ENCODE measurements at places on chromosomes 1 and 21. TPM values are rescaled to one million over a fixed set of nuclear protein-coding genes. Genes with fewer than 3 reads are reported as not detected.

GRCh38 chr1:171769754-171770153, 11.7 kb upstream of the METTL13 start:
- ATAC-seq: no peak

The OR2T29 gene
- not detected for total RNA-seq

DNA sequence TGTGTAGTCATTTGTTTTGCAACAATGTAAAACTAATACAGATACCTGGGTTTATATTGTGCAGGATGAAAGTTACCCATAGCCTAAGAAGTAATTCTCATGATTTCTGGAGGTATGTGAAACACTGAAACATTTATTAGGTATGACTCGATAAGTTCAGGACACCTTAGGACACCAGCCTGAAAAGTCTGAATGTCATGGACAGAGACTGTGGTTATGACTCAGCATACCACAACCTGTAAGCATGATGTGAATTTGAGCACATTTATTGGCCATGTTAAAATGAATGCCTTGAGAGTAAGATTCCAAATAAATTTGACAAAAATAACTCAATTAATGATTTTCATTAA, 1471.7 kb upstream of the B3GALT2 start:
- no peak for ATAC-seq

DNA sequence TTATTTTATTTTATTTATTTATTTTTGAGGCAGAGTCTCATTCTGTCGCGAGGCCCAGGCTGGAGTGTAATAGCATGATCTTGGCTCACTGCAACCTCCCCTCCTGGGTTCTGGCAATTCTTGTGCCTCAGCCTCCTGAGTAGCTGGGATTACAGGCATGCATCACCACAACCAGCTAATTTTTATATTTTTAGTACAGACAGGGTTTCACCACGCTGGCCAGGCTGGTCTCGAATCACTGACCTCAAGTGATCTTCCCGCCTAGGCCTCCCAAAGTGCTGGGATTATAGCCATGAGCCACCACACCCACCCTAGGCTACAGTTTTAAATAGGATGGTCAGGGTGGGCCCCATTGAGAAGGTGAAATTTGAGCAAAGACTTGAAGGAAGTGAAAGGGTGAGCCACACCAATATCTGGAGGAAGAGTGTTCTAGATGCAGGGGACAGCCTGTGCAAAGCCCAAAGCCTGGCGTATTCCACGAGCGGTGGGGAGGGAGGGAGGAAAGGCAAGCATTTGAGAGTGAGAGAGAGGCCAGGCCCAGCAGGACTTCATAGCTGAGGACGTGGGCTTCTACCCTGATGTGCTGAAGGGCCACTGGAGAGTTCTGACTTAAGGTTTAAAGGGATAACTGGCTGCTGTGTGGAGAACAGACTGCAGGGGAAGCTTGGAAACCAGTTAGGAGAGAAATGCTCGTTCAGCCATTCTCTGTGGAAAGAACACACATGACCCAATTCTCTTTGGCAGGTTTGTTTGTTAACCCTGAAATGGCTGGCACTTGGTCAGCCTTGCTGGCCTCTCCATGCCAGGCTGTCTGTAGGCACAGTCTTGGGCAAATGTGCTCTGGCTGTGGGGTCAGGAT, 62.6 kb upstream of the FAM20B start:
- ATAC-seq: no peak

DNA sequence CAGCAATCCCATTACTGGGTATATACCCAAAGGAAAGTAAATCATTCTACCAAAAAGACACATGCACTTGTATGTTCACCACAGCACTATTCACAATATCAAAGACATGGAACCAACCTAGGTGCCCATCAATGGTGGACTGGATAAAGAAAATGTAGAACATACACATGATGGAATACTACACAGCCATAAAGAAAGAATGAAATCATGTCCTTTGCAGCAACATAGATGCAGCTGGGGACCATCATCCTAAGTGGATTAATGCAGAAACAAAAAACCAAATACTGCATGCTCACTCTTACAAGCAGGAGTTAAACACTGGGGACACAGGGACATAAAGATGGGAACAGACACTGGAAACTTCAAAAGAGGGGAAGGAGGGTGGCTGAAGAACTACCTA, 8.7 kb downstream of the ANP32E start:
- no peak for ATAC-seq

The TMEM9 gene
- total RNA-seq: 28.2 TPM

- ATAC-seq: no peak
Observed at GRCh38 chr1:210340311-210340710, 11.6 kb downstream of the HHAT start.

The VWA5B1 gene
- total RNA-seq: not detected

DNA sequence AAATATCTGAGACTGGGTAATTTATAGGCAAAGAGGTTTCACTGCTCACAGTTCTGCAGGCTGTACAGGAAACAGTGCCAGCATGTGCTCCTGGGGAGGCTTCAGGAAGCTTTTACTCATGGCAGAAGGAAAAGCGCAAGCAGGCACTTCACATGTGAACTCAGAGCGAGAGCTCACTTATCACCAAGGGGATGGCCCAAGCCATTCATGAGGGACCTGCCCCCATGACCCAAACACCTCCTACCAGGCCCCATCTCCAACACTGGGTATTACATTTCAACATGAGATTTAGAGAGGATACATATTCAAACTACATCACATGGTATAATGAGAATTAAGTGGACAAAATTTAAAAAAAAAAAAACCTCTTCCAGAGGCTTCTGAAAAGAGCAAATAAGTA, 13.7 kb downstream of the WASF2 start:
- ATAC-seq: no peak

DNA sequence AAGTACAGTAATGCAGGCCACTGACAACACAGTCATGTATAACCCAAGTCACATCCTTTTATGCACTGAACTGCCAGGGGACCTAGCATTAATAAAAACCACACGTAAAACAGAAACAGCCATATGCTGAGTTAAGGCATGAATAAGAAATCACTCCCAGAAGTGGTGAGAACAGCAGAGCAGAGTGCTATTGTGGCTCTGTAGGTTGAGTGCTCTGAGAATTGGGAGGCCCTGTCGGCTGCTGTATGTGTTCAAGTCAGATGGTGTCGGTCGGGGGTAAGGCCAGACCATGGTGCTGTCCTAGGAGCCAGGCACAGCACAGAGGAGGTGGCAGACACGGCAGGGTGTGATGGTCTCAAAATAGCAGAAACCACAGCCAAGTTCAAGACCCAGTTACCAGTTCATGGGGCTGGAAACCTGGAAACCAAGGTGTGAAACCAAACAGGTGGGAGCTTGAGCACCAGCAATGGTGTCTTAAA, 126.6 kb upstream of the COA6 start:
- ATAC-seq: no peak

DNA sequence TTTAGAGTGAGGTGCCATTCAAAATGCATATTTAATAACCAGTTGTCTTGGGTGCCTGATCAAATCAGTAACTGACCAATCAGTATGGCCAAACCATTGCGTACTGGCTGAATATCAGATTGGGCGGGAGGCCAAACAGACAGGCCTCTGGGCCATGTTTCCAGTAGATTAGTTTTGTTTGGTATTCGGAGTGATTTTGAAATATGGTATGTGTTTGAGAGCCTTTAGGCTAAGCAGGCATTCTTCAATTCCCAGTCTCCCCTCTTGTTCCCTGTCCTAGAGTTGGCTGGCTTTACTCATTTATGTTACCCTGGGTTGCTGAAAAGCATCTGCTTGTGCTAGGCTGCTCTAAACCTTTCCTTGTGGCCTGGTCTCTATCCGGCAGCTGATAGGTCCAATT, 80.1 kb downstream of the BACH1 start:
- no peak for ATAC-seq

The CACHD1 gene
- 2.8 TPM for total RNA-seq

DNA sequence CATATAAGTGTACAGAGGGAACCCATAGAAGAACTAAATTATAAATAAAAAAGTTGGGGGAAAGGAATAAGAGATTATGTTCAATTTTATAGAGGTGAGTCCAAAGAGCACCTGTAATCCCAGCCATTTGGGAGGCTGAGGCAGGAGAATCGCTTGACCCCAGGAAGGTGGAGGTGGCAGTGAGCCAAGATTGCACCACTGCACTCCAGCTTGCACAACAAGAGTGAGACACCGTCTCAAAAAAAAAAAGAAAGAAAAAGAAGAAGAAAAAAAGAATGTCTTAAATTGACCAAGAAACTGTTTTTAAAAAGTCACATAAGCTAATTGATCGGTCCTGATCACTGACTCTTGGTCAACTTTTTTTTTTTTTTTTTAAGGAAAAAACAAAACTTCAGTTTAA, 19.1 kb upstream of the ATF3 start:
- no peak for ATAC-seq

GRCh38 chr1:3551290-3551678, 60.0 kb downstream of the MEGF6 start:
- ATAC-seq: no peak

The ACTL8 gene
- total RNA-seq: 0.20 TPM

The OR2T35 gene
- not detected for total RNA-seq

GRCh38 chr1:10670190-10670589, 126.3 kb downstream of the CASZ1 start:
- no peak for ATAC-seq

- ATAC-seq: peak; percentile 68
Observed at GRCh38 chr1:60573121-60573520, 499.6 kb upstream of the C1orf87 start.

The TNFRSF14 gene
- 12.0 TPM for total RNA-seq

DNA sequence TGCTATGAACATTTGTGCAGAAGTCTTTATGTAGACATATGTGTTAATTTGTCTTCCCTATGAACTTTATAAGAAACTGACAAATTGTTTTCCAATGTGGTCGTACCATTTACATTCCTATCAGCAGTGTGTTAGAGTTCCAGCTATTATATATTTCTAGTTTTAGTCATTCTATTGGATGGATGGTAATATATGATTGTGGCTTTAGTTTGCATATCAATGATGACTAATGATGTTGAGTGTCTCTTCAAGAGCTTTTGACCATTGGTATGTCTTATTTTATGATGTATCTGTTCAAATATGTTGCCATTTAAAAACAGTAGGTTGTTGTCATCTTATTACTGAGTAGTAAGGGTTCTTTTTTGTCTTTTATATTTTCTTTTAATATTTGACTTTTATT, 16.2 kb upstream of the ZNF326 start:
- no peak for ATAC-seq

DNA sequence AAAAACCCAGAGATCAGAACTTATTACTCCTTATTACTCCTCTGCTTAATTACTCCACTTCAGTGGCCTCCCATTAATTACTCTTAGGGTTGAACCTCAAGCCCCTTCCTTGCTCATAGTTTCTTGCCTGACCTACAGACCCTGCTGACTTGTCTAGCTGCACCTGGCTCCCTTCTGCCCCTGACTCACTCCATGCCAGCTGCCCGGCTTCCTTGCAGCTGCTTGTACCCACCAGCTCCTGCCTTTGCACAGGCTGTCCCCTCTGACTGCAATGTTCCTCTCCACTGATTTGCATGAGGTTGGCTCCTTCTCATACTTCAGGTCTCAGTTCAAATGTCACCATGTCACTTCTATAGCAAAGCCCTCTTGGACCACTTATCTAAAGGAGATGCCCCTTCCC, 1.9 kb upstream of the PTPRU start:
- no peak for ATAC-seq

- no peak for ATAC-seq
Observed at GRCh38 chr1:62476525-62477219, 39.8 kb downstream of the USP1 start.

DNA sequence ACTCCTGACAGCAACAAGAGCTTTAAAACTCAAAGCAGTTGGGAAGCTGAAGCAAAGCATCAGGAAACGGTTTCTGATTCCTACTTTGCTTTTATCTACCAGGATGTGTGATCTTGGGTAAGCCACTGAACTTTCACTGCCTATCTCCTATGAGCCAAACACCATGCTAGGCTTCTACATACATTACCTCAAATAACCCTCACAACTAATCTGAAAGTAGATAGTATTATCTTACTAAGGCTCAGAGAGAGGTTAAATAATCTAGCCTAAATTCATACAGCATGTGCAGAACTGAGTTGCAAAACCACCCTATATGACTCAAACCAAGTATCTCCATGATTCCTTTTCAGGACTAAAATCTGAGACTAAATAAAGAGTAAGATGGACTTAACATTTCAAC, 83.8 kb downstream of the EVI5 start:
- no peak for ATAC-seq

The HTR1D gene
- total RNA-seq: not detected

The CSMD2 gene
- 0.08 TPM for total RNA-seq

GRCh38 chr1:246930830-246931548, 759 bp downstream of the AHCTF1 start:
- peak; percentile 26 for ATAC-seq

The PCP4 gene
- 1.3 TPM for total RNA-seq

GRCh38 chr1:11670747-11671146, 6.7 kb downstream of the FBXO6 start:
- no peak for ATAC-seq

- no peak for ATAC-seq
Observed at GRCh38 chr1:232244426-232244825, 385.5 kb downstream of the SIPA1L2 start.

GRCh38 chr1:52179073-52179472, 37.2 kb downstream of the ZFYVE9 start:
- ATAC-seq: peak; percentile 81

The CTSS gene
- 19.6 TPM for total RNA-seq

GRCh38 chr1:206606867-206607266, 5.4 kb downstream of the EIF2D start:
- peak; percentile 59 for ATAC-seq

GRCh38 chr1:60222360-60223115, 149.0 kb upstream of the C1orf87 start:
- ATAC-seq: no peak

The OR10K2 gene
- total RNA-seq: not detected

- ATAC-seq: no peak
Observed at GRCh38 chr1:219312967-219313366, 139.3 kb downstream of the LYPLAL1 start.

- no peak for ATAC-seq
Observed at GRCh38 chr1:28247612-28248272, 11.6 kb upstream of the SESN2 start.

DNA sequence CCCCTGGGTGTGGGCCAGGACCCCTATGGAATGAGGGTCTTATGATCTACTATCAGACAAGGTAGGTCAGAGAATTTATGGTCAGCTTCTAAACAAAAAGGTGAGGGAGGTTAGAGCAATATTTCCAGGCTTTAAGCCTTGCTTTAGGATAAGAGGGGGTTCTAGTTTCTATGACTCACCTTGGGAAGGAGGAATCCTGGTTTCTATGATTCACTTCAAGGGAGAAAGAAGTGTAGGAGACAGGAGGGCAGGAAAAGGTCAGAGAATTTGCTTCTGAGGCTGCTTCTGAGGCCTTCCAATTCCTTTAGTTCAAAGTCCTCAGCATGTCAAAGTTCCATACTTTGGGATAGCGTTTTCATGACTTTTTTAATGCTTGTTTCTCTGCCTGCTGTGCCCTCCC, 35.2 kb downstream of the RGL1 start:
- ATAC-seq: no peak

- ATAC-seq: peak; percentile 68
Observed at GRCh38 chr1:16189003-16189402, 23.4 kb downstream of the ARHGEF19 start.

DNA sequence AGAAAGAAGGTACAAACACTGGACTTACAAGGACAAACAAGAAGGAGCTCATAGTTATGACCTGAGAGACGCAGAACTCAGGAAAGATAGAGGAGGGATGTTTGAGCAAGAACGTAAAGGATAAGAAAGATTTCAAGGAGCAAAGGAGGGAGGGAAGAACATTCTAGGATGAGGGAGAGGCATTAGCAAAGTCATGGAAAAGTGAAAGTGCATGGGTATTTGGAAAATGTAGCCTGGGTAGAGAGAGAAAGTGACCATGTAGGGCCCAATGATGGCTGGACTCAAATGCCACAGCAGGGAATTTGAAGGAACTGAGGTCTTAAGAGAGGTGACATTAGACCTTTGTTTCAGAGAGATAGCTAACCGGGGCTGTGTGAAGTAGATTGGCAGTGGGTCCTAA, 76.5 kb downstream of the SYT6 start:
- no peak for ATAC-seq

All from esophagus mucosa (tissue), 1 donor.